ENCODE measurements at places on chromosomes 4 and X. TPM values are rescaled to one million over a fixed set of nuclear protein-coding genes. Genes with fewer than 3 reads are reported as not detected.
A peak's percentile ranks its signal among the peaks of the same experiment; 100 is the strongest.

DNA sequence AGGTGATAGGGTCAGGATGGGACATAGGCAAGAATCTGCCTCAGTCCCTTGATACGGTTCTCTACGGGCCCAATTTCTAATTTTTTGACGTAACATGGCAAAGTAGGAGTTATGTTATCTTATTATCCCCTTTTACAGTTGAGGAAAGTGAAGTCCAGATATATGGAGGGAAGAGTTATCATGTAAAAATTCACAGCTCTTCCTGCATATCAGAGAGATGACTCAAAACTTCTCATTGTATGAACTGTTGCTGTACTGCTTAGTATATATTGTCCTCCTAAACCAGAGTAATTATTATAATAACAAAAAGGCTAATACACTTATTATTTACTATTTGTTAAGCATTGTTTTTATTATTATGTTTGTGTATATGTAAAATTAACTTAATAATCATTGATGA, 260.5 kb upstream of the IGFBP7 start:
- no peak overlapping the region for H3K27ac ChIP-seq
- peaks cover 5% of the 10 kb centered on the region for H3K4me1 ChIP-seq
- peaks cover 9% of the 10 kb centered on the region for H3K27me3 ChIP-seq
- no peaks in the 10 kb centered on the region for H3K36me3 ChIP-seq
- no peak overlapping the region for H3K4me3 ChIP-seq

DNA sequence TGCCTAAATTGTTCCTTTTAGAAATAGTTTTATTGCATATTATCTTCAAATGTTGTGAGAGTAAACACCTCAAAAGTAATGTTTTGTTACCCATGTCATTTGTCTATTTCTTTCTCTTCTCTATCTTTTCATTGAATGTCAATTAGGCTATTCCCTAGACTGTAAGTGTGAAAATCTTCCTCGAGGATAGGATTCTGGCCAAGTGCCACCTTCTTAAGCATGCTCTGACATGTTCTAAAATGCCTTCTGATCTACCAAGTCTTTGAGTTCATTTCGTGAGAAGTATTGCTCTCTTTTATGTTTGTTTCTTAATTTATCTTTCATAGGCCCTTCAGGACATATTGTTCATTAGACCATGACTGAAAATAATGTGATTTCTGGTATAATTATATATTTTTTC, 44.1 kb upstream of the TLL1 start:
- no peaks in the 10 kb centered on the region for H3K27me3 ChIP-seq
- H3K4me3 ChIP-seq, result no peak overlapping the region
- peaks cover 2% of the 10 kb centered on the region for H3K36me3 ChIP-seq
- H3K27ac ChIP-seq, result no peak overlapping the region

- no peak overlapping the region for H3K4me3 ChIP-seq
- DNase-seq, result no peak
- H3K4me1 ChIP-seq, result peaks cover 11% of the 10 kb centered on the region
- H3K36me3 ChIP-seq, result no peaks in the 10 kb centered on the region
Measured at GRCh38 chr4:128757712-128758111, 51.8 kb upstream of the JADE1 start.

- H3K4me1 ChIP-seq, result peaks cover 61% of the 10 kb centered on the region
- no peaks in the 10 kb centered on the region for H3K27me3 ChIP-seq
- H3K36me3 ChIP-seq, result no peaks in the 10 kb centered on the region
- DNase-seq, result no peak
- H3K27ac ChIP-seq, result peak overlapping the region; percentile 80
- no peak overlapping the region for H3K4me3 ChIP-seq
Measured at GRCh38 chr4:76657443-76657842, 222.4 kb downstream of the SHROOM3 start.

DNA sequence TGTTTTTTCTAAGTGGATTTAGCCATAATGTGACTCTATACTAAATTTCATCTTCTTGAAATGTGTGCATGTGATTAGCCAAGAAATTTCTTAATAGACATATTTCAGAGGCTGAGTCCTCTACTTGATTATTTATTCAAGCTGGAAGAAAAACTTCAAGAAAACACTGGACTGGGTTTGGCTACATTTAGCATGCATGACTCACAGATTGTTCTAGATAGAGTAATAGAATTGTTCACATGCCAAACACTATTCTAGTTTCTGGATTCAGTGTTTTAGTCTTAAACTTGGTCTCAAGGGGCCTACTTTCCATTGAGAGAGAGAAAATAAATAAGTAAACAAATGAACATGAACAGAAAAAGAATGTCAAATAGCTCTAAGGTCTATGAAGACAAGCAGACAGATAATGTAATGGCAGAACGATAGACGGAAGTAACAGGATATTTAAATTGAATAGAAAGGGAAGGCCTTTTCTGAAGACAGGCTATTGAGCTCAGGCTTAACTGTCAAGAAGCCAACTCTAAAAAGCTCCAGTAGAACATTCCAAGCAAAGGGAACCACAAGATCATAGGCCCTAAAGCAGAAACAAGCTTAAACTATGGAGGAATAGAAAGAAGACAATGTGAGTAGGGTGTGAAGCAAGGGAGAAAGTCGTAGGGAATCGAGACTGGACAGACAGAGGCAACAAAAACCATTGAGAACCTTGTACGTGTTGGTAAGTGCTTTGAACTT, 104.6 kb downstream of the TMEM144 start:
- H3K4me3 ChIP-seq, result no peak overlapping the region
- H3K36me3 ChIP-seq, result peaks cover 4% of the 10 kb centered on the region
- DNase-seq, result no peak

DNA sequence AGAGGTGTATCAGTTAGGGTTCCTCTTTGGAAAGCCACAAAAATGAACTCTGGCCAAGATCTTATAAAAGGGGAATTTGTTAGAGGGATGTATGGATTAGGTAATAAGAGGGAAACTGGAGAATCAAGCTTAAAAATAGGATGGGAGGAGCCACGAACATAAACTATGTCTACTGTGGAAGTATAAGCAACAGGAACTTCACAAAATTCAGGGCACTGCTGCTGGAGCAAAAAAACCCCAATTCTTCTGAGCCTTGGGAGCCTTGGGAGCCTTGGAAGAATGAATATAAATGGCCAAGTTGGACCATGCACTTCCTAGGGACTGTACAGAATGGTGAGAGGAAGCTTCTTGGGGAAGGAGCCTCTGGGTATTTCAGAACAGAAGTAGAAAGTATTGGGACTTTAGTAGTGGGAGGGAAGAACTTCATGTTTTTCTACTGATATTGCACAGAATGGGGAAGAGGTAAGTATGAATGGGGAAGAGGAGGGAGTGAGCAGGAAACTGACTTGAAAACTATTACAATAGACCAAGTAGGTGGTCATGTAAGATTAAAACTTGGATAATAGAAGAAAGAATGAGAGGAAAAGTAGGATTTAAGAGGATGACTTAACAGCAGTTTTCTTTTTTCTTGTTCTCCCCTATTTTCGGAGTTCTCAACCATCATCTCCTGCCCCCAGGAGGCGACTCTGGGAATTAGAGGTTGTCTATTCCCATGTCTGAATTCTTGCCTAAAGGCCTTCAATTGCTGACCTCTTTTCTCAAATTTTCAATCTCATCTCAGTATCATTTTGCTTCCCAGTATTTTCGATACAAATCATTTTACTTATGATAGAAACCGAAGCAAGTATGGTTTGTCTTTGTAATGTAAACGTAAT, 44.4 kb upstream of the TAPT1 start:
- H3K36me3 ChIP-seq, result no peaks in the 10 kb centered on the region
- H3K27ac ChIP-seq, result peak overlapping the region; percentile 83
- H3K4me1 ChIP-seq, result peaks cover 21% of the 10 kb centered on the region
- H3K4me3 ChIP-seq, result no peak overlapping the region

- H3K27me3 ChIP-seq, result no peaks in the 10 kb centered on the region
- no peak overlapping the region for H3K4me3 ChIP-seq
- no peak overlapping the region for H3K27ac ChIP-seq
- peaks cover 2% of the 10 kb centered on the region for H3K36me3 ChIP-seq
- H3K4me1 ChIP-seq, result no peaks in the 10 kb centered on the region
Measured at GRCh38 chr4:181897935-181898334, 345.3 kb upstream of the TENM3 start.

- H3K4me3 ChIP-seq, result no peak overlapping the region
- peaks cover 2% of the 10 kb centered on the region for H3K36me3 ChIP-seq
- peak overlapping the region; percentile 28 for H3K27ac ChIP-seq
- no peak for DNase-seq
- H3K27me3 ChIP-seq, result no peaks in the 10 kb centered on the region
Measured at GRCh38 chrX:154083126-154083517, 14.4 kb downstream of the MECP2 start.

- peaks cover 16% of the 10 kb centered on the region for H3K4me1 ChIP-seq
- no peak overlapping the region for H3K27ac ChIP-seq
- no peaks in the 10 kb centered on the region for H3K36me3 ChIP-seq
- H3K27me3 ChIP-seq, result peaks cover 7% of the 10 kb centered on the region
- DNase-seq, result no peak
Measured at GRCh38 chr4:83335701-83336100, 1.1 kb upstream of the HPSE start.

Gene GAGE2A
- total RNA-seq, result not detected

Gene ADGRA3
- total RNA-seq, result 39.6 TPM

- no peak overlapping the region for H3K4me3 ChIP-seq
- DNase-seq, result no peak
- no peak overlapping the region for H3K27ac ChIP-seq
- H3K27me3 ChIP-seq, result no peaks in the 10 kb centered on the region
Measured at GRCh38 chrX:78527263-78527662, 131.9 kb downstream of the RTL3 start.

DNA sequence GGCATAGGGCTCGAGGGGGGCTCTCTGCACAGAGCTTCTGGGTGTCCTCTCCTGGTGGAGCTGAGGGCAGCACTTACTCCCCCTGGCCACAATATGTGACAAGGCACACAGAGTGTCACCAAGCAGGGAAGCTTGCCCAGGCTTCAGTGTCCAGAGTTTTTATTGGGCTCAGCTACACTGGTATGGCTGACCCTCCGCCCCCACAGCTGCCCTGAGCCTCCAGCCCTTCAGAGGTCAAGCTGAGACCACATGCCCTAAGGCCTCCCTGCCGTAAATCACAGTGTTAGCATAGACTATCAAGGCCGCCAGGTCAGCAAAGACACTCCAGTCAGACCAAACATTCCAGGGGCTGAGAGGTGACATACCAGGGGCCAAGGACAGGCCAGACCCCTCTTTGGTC, 59.0 kb downstream of the EVC start:
- no peaks in the 10 kb centered on the region for H3K27me3 ChIP-seq
- no peak overlapping the region for H3K4me3 ChIP-seq
- no peak for DNase-seq
- peaks cover 9% of the 10 kb centered on the region for H3K4me1 ChIP-seq
- H3K27ac ChIP-seq, result no peak overlapping the region

Gene BEND2
- not detected for total RNA-seq

- no peak overlapping the region for H3K4me3 ChIP-seq
- DNase-seq, result no peak
- H3K27me3 ChIP-seq, result no peaks in the 10 kb centered on the region
- H3K4me1 ChIP-seq, result peaks cover 49% of the 10 kb centered on the region
Measured at GRCh38 chrX:17629519-17629918, 107.8 kb upstream of the SCML1 start.

DNA sequence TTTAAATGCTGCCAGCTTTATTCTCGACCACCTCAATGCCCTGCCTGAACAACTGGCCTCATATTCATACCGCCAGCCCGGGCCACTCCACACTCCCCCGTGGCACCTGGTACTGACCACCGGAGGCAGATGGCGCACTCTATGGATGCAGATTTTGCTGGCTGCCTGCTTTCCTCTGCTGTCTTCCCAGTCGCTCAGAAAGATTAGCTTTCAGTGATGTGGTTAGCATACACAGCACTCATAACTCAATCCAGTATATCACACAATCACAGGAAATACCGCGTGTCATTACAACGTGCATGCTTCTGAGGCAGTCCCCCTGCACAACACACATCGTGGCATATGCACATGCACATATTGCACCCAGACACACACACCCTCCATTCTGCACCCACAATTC, 147.2 kb upstream of the BCOR start:
- H3K4me3 ChIP-seq, result no peak overlapping the region
- peaks cover 5% of the 10 kb centered on the region for H3K4me1 ChIP-seq
- H3K36me3 ChIP-seq, result no peaks in the 10 kb centered on the region
- no peak overlapping the region for H3K27ac ChIP-seq
- no peaks in the 10 kb centered on the region for H3K27me3 ChIP-seq
